ENCODE measurements at places on chromosomes 2 and 18.
A peak's percentile ranks its signal among the peaks of the same experiment; 100 is the strongest.

DNA sequence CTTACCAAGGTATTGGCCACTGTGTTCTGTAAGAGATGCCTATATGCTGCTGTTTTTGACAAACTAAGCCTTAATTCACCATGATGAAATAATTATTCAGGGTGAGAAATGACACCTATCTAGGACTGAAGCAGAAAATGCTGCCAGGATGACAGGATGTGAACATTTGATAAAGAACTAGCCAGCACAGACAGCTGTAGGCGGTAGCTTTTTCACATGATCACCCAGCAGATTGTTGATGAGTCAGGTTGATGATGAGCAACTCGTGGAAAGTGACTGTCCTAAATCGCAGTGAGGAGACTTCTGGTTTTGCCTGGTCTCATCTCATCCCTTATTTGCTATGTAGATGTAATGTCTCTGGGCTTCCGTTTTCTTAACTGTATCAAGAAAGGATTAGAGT lies 144.1 kb downstream of the PRPF40A start:
- peak; percentile 27 for DNase-seq

GRCh38 chr2:171225302-171225980 lies 64.7 kb upstream of the TLK1 start:
- no peak for DNase-seq

DNA sequence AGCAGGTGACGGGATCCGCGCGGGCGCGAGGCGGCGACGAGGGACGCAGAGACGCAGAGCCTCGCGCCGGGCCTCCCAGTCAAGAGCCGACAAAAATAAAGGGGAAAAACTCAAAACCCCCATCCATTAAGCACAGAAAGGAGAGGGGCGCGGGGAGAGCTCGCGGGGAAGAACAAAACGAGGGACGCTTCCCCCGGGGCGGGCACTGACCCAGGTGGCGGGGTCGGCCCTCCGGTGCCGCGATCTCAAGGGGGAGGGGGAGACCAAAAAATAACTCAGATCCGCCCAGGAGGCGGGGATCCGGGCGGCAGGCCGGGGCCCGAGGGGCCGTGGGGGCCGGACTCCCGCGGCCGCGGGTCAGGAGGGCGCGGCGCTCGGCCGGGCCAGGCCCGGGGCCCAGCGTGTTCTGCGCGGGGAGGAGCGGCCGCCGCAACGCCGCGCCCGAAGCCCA lies 597 bp downstream of the RNF103 start:
- DNase-seq: peak; percentile 28

GRCh38 chr2:154247503-154247902 lies 375.8 kb downstream of the GALNT13 start:
- no peak for DNase-seq

GRCh38 chr2:126915903-126916302 lies 17.2 kb downstream of the TEX51 start:
- no peak for DNase-seq

DNA sequence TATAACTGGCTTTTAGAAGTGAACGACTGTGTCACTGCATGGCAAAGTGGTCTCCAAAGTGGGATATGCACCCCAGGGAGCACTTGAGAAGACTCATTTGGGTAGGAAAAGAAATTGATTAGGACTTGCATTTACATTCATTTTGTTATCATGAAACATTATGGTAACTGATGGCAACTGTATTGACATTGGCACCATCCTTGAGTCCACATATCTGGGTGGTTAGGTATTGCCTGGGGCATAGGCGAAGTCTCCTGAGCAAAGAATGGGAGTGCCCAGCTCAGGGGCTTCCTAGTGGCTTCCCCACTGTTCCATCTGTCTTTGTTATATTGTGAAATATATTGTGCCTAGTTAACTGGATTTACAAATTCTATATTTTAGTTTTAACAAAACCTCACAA lies 29.2 kb downstream of the SPATS2L start:
- DNase-seq: no peak

Measured in stimulated activated CD8-positive, alpha-beta memory T cell treated with anti-CD3 and anti-CD28 coated beads, Interleukin-15, amount 100 ng/mL, for 48 hours (primary cell).